ENCODE measurements at places on chromosomes 1 and 21. TPM values are rescaled to one million over a fixed set of nuclear protein-coding genes. Genes with fewer than 3 reads are reported as not detected.

DNA sequence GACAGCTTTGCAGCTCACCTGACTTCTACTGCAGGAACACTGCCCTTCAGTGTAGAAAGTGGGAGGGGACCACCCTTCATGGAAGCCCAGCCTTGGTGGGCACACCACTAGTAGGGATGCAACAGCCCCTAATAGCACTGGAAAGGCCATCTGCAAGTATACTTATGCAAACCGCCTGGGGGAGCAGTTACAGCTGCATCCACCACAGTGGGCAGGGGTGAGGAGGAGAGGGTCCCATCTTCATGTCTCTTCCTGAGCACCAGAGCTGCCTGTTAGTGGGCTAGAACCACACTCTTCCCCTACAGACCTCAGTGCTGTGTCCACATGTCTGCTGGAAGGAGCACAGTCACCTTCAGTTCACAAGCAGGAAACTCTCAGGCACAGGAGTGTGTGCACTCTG lies 66.2 kb upstream of the LHX8 start:
- DNase-seq = no peak

DNA sequence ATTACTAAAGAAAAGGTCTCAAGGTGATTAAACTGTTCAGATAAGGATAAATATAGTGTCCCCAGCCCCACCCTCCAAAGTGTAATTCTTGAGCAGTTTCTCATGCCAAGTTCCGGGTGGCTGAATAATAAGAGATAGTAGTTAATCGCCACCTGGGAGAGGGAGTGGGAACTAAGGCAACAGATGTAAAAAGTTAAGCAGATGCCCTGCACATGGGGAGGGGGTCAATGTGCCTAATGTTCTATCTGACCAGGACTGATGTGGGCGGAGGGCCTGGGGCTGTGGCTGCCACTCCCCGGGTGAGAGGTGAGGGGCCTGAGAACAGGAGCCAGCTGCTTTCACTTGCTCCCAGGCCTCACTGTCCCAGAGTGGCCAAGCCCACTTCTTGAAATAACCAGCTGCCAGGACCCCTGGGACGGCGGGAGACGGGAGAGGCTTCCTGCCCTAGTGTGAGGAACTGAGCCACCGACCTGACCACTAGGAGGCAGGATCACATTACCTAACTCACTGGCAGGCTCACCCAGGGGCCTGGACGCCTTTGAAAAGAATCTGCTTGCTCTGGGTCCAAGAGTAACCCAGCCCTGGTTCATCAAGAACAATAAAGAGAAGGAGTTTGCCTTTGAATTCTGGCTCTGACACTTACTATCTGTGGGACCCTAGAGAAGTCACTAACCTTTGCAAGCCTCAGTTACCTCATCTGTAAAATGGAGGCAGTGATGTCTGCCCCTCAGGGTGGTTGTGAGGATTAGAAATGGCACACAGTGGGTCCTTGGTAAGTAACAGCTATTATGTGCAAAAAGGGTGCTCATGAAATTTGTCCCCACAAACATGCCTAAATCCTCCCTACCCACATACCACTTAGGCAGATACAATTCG lies 179.2 kb downstream of the ATG4C start:
- no peak for DNase-seq

GRCh38 chr1:37797750-37798345 lies 4.2 kb downstream of the MANEAL start:
- no peak for DNase-seq

DNA sequence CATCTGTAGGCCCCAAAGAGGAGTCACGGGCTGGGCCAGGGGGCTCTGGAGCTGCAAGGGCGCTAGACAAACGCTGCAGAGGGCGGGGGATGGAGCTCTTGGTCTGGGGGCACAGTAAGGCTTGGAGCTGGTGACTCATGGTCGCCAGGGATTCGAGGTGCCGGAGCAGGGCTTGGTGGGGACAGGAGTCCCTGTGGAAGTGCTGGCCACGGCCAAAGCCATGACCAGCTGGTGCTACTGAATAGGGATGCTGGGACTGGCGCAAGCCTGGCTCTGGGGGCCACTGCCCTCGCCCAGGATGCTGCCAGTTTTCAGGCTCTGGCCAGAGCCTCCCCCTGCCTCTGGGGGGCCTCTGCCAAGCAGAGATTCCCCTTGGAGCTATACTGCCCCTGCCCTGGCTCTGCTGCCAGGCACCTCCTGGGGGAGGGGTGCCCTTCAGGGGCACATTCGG lies 25.2 kb downstream of the SPOCD1 start:
- DNase-seq = peak; percentile 57

DNA sequence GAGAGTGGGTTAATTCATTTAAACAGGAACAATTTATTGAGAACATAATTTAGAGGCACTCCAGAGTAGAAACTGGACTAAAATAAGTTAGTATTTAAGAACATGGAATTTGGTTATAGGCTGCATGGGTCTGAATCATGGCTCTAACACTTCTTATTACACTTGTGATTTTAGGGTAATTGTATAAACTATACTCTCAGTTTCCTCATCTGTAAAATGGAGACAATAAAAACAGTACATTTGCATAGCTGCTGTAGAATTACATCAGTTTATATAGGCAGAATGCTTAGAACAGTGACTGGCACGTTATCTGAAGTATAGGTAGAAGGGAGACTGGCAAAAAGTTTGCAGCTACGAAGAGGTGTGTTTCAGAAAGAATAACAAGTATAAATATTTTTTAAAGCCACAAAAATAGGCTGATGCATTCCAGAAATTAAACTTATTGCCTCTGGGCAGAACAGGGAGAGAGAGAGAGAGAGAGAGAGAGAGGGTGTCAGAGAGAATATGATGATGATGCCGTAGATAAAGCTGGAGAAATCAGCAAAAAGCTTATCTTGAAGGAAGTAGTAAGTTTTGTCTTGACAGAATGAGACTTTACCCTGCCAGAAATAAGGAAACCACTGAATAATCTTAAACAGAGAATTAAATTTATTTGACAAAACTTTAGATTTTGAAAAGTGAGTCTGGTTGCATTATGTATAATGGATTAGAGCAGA lies 8.1 kb upstream of the OR6K3 start:
- no peak for DNase-seq

DNA sequence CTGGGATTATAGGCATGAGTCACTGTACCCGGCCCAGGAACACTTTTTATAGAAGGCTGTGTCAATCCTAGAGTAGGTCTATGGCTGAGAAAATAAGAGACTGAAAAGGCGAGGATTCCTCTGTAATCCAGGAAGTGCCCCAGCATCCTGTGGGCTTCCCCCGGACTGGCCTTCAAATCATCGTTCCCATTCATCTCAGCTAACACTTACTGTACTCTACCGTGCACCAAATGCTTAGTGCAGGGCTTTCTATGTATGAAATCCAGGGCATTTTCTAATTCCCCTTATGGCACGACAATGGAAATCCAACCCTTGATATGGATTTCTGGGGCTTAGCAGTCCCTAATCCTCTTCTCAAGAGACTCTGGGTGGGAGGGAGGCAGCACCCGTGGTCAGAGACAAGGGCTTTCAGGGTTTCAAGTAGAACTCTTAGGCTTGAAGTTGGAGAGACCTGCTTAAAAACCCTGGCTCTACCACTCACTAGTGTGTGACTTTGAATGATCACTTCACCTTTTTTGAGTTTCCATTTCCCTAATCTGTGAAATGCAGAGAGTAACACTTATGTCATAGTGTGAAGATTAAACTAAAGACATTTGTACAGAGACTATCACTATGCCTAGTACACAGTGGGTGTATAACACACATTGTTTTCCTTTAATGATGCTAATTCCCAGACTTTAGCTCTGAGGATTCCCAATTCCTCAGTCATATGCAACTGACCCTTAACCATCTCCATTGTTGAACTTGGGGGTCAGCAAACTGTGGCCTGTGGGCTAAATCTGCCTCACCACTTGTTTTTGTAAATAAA lies 20.3 kb downstream of the MECR start:
- no peak for DNase-seq

C1orf210 gene
- not detected for total RNA-seq

ZNF695 gene
- total RNA-seq = not detected

NR0B2 gene
- total RNA-seq = 5.7 TPM

FAM43B gene
- total RNA-seq = 3.9 TPM

Measured in cardiac septum (tissue), 1 donor.